ENCODE measurements at places on chromosomes 5 and 9.

DNA sequence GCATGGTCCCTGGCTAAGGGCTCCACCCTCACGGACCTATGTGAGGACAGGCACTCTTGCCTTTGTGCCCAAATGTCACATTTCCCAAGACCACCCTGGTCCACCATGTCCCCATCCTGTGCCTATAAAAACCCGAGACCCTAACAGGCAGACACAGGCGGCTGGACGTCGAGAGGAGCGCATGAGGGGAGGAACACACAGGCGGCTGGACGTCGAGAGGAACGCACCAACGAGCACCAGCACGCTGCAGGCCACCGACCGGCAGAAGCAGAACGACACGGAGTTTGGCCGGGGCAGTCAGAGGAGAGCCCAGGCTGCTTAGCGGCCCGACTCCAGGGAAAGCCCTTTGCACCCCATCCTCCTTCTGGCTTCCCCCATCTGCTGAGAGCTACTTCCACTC lies 119.9 kb downstream of the ADAMTS2 start:
- DNase-seq = no peak

GRCh38 chr5:91121347-91121993 lies 261.6 kb downstream of the ARRDC3 start:
- DNase-seq = no peak

DNA sequence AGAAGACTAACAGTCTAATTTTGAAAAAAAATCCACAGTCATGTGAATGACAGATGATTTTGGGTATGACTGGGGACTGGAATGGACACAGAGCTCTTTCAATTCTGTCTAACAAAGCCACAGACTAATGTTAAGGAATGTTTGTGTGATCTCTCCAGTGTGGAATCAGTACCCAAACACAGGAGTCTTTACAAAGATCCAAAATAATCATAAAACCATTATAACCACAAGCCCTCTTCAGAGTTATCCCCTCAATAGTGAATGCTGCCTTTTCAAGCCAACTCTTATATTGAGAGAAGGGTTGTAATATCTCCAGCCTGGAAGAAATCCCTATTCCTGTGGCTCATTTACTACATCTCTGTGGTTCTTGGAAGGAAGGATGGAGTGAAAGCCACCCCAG lies 552.0 kb upstream of the CLINT1 start:
- peak; percentile 70 for DNase-seq

- DNase-seq = no peak
Observed at GRCh38 chr5:97676608-97677007, 493.6 kb upstream of the RIOK2 start.

- DNase-seq = peak; percentile 67
Observed at GRCh38 chr5:142717582-142718215, 31.8 kb upstream of the FGF1 start.

DNA sequence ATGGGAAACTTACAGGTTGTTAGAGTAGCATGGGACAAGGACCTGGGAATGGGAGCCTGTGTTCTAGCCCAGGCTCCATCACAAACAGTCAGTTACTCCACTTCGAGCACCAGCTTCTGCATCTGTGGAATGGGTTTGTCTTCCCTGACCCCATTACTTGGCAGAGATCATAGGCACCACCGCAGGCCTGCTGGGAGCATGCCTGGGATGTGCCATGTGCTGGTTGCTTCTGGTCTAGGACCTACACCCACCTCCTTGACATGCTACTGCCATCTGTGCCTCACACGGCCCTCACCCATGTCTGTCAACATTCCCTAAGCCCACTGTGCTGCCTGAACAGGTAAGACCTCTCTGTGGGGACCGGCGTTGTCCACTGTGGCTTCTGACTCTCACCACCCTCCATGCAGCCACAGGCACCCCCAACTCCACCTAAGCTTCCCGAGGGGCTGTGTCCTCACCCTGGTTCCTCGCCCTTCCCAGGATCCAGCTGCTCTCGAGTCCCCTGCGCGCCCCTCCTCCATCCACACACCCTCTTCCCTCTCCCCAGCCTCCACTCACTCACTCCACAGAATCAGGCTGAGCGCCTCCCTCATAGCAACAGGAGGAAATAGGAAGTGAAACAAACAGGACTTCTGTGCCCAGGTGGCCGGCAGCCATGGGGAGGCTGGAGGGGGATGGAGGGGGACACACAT lies 85.9 kb upstream of the FAM120A start:
- DNase-seq = no peak

GRCh38 chr5:169860585-169860984 lies 119.7 kb downstream of the INSYN2B start:
- no peak for DNase-seq

DNA sequence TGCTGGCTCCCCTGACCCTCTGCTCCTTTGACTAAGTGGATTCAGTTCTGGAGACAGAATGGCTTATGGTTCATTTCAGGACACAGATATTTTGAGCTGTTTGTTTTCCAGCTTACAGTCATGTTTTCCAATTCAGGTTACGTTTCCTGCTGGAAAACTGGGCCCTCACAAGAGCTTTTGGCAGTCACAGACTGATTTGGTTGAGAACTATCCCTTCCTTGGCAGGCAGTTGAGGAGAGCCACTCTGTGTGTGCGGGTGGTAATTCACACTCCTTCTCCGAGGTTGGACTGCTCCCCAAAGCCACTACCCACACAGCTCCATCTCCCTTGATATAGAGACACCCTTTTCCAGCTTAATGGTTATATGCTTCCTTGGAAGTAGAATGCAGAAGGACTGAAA lies 534.5 kb downstream of the TMEM38B start:
- no peak for DNase-seq
